ENCODE measurements at places on chromosomes 4 and X. TPM values are rescaled to one million over a fixed set of nuclear protein-coding genes. Genes with fewer than 3 reads are reported as not detected.

GRCh38 chr4:94743838-94744237 lies 13.9 kb upstream of the BMPR1B start:
- no peaks in the 10 kb centered on the region for H3K36me3 ChIP-seq
- no peak overlapping the region for H3K27ac ChIP-seq
- no peaks in the 10 kb centered on the region for H3K4me1 ChIP-seq
- DNase-seq, result no peak

- no peaks in the 10 kb centered on the region for H3K4me1 ChIP-seq
- no peak for DNase-seq
- H3K27me3 ChIP-seq, result peaks cover 3% of the 10 kb centered on the region
- no peak overlapping the region for H3K27ac ChIP-seq
- H3K4me3 ChIP-seq, result no peak overlapping the region
Measured at GRCh38 chrX:16978193-16978984, 31.9 kb downstream of the REPS2 start.

GRCh38 chr4:142434519-142435224 lies 411.4 kb downstream of the INPP4B start:
- H3K4me3 ChIP-seq, result no peak overlapping the region
- no peak for DNase-seq
- H3K27me3 ChIP-seq, result no peaks in the 10 kb centered on the region
- H3K36me3 ChIP-seq, result peaks cover 7% of the 10 kb centered on the region
- H3K4me1 ChIP-seq, result peaks cover 3% of the 10 kb centered on the region

DNA sequence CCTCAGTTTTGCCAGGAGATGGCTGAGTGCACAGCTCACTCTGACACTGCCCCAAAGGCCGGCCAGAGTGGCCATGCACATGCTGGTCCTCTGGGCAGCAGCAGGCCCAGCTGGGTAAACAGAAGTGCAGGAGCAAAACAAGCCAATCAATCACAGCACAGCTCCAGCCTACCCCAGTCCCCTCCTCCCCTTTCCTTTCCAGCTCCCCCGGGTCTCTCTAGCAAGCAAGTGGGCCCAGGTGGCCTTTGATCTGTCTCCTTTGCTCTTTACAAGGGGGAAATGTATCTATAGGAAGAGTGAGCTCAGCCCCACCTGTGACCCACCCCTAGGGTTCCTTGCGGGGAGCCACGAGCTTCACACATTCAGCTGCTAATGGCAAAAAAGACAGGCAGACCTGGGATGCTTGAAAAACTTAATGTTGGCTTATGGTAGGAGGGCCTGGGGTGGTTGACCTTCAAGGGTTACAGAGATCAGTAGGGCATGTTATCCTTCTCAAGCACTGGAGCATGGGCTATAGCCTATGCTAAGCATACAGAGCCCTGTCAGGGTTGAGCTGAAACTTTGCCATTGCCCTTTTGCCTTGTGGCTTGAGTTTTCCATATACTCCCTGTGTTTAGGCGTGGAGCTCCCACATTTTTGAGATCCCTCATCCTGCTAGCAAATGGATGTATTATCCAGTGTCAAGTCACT lies 57.8 kb upstream of the PLAC1 start:
- no peak overlapping the region for H3K4me3 ChIP-seq
- H3K27ac ChIP-seq, result no peak overlapping the region
- no peak for DNase-seq
- H3K4me1 ChIP-seq, result peaks cover 12% of the 10 kb centered on the region
- no peaks in the 10 kb centered on the region for H3K27me3 ChIP-seq

- no peaks in the 10 kb centered on the region for H3K27me3 ChIP-seq
- H3K36me3 ChIP-seq, result no peaks in the 10 kb centered on the region
- no peak overlapping the region for H3K27ac ChIP-seq
- H3K4me1 ChIP-seq, result no peaks in the 10 kb centered on the region
Measured at GRCh38 chrX:105650577-105650976, 171.8 kb upstream of the NRK start.

GRCh38 chr4:80042821-80043220 lies 30.2 kb downstream of the ANTXR2 start:
- no peak for DNase-seq
- H3K27ac ChIP-seq, result no peak overlapping the region
- no peak overlapping the region for H3K4me3 ChIP-seq

GRCh38 chr4:177125656-177126055 lies 184.0 kb upstream of the NEIL3 start:
- DNase-seq, result no peak
- H3K27ac ChIP-seq, result no peak overlapping the region
- no peaks in the 10 kb centered on the region for H3K36me3 ChIP-seq
- H3K4me3 ChIP-seq, result no peak overlapping the region

GRCh38 chrX:69010339-69010738 lies 154.9 kb downstream of the PJA1 start:
- no peak overlapping the region for H3K4me3 ChIP-seq
- H3K27ac ChIP-seq, result no peak overlapping the region
- no peaks in the 10 kb centered on the region for H3K4me1 ChIP-seq
- DNase-seq, result no peak

GRCh38 chr4:185039508-185040273 lies 21.4 kb downstream of the HELT start:
- peaks cover 8% of the 10 kb centered on the region for H3K4me1 ChIP-seq
- H3K27ac ChIP-seq, result no peak overlapping the region
- H3K4me3 ChIP-seq, result peak overlapping the region; percentile 56

ETDC gene
- not detected for total RNA-seq

CCDC110 gene
- total RNA-seq, result 0.19 TPM

MGARP gene
- total RNA-seq, result not detected

LIMCH1 gene
- total RNA-seq, result not detected

All from activated naive CD8-positive, alpha-beta T cell treated with anti-CD3 and anti-CD28 coated beads, Interleukin-2, amount 10 ng/mL, durations not matched to agents 7 days and 5 days (primary cell).